ENCODE measurements at places on chromosomes 1 and 21.

DNA sequence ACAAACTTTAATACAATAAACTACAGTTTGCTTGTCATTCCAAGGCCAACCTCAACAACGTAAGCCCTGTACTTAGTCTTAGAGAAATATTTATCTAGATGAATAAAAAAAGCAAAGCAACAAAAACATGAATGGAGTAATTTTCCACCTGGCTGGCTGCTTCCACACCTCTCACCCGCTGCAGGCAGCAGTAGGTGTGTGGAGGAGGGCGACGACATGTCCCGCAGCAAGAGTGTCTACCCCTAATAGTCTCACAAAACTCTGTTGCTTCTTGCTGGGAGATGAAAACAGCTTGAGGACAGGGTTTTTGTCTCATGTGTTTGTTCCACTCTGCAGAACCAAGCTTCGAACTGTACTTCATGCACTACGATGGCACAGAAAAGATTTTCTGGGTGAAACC is 48.8 kb upstream of the IGSF5 start:
- no peak for DNase-seq

GRCh38 chr1:226676381-226676780 is 62.7 kb downstream of the ITPKB start:
- no peak for DNase-seq

GRCh38 chr1:118118469-118118868 is 66.6 kb downstream of the SPAG17 start:
- no peak for DNase-seq

DNA sequence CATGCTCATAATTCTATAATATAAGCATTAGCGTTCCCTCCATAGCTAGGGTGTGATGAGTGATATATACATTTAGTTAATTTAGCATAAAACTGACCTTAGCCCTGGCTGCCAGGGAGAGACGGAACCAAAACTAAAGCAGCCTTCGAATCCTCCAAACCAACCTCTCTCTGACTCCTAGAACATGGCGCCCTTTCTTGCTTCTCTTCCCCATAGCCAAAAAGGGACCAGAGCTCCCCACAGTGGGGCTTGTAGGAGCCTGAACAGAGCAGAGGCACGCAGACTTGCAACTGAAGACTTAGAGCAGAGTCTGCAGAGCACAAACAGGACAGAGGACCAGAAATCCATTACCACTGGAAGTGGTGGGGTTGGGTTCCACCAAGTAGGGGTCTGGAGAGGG is 17.7 kb downstream of the IRF2BP2 start:
- no peak for DNase-seq

Measured in activated CD4-positive, alpha-beta T cell treated with anti-CD3 and anti-CD28 coated beads, Interleukin-2, amount 50 U/mL, for 16 hours (primary cell).